HCT116 (cell line): ENCODE measurements at places on chromosomes 16 and 17.

DNA sequence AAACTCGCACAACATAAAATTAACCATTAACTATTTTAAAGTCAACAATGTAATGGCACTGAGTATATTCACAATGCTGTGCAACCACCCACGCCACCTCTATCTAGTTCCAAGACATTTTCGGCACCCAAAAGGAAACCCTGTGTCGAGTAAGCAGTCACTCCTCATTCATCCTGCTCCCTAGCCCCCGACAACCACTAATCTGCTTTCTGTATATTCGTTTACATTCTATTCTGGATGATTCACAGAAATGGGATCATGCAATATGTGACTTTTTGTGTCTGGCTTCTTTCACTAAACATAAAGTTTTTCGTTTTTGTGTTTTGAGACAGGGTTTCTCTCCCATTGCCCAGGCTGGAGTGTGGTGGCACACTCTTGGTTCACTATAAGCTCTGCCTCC is 42.2 kb upstream of the HAPSTR1 start:
- no peak for DNase-seq
- H3K36me3 ChIP-seq = no peaks in the 10 kb centered on the region
- no peak overlapping the region for H3K4me3 ChIP-seq
- H3K27me3 ChIP-seq = no peaks in the 10 kb centered on the region

DNA sequence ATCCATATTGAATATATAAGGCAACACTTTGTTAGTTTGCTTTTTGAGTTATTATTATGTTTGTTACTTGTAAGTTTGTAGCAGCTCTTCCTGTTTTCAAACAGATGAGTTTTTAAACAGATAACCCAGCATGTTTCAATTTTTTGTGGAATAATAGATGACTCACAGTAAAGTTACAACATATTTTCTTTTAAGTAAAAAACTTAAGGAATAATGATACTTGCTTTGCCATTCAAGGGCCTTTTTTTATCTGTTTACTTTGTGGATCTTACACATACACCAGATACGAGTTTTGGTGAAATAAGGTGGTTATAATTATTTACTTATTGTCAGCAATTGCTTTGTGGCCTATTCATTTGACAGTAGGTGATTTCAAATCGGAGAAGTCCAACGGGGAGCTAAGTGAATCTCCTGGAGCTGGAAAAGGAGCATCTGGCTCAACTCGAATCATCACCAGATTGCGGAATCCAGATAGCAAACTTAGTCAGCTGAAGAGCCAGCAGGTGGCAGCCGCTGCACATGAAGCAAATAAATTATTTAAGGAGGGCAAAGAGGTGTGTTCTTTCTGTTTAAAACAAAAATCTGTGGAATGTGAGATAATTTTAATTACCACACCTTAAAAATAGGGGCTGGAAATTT is 66.3 kb downstream of the BPTF start:
- DNase-seq = peak; percentile 6
- H3K36me3 ChIP-seq = peaks cover 10% of the 10 kb centered on the region; the same call in 1 of the 2 replicates
- H3K4me3 ChIP-seq = no peak overlapping the region
- no peaks in the 10 kb centered on the region for H3K27me3 ChIP-seq

- H3K4me3 ChIP-seq = no peak overlapping the region
- H3K27me3 ChIP-seq = no peaks in the 10 kb centered on the region
- no peak overlapping the region for H3K27ac ChIP-seq
- no peaks in the 10 kb centered on the region for H3K36me3 ChIP-seq
- no peak for DNase-seq
- H3K4me1 ChIP-seq = peaks cover 33% of the 10 kb centered on the region
These were observed 15.4 kb downstream of the SIAH1 start for GRCh38 chr16:48369765-48370164.

- H3K4me1 ChIP-seq = peaks cover 99% of the 10 kb centered on the region
- DNase-seq = no peak
- H3K27ac ChIP-seq = no peak overlapping the region; the same call in 1 of the 2 replicates
- no peaks in the 10 kb centered on the region for H3K27me3 ChIP-seq
- no peaks in the 10 kb centered on the region for H3K36me3 ChIP-seq
These were observed 288.7 kb downstream of the SOX9 start for GRCh38 chr17:72409405-72410002.

- H3K4me3 ChIP-seq = no peak overlapping the region
- H3K4me1 ChIP-seq = peaks cover 41% of the 10 kb centered on the region
- no peaks in the 10 kb centered on the region for H3K36me3 ChIP-seq
- H3K27ac ChIP-seq = no peak overlapping the region
- H3K27me3 ChIP-seq = no peaks in the 10 kb centered on the region
These were observed 4.7 kb downstream of the KRT37 start for GRCh38 chr17:41419716-41420115.

GRCh38 chr16:55487048-55487803 is 8.2 kb downstream of the MMP2 start:
- no peak overlapping the region for H3K27ac ChIP-seq
- DNase-seq = no peak
- no peak overlapping the region for H3K4me3 ChIP-seq
- no peaks in the 10 kb centered on the region for H3K36me3 ChIP-seq
- H3K4me1 ChIP-seq = no peaks in the 10 kb centered on the region
- H3K27me3 ChIP-seq = peaks cover 7% of the 10 kb centered on the region

- H3K4me1 ChIP-seq = no peaks in the 10 kb centered on the region
- no peak for DNase-seq
- no peaks in the 10 kb centered on the region for H3K27me3 ChIP-seq
- no peak overlapping the region for H3K4me3 ChIP-seq
- H3K27ac ChIP-seq = no peak overlapping the region
These were observed 38.4 kb downstream of the EPN2 start for GRCh38 chr17:19275457-19276127.

DNA sequence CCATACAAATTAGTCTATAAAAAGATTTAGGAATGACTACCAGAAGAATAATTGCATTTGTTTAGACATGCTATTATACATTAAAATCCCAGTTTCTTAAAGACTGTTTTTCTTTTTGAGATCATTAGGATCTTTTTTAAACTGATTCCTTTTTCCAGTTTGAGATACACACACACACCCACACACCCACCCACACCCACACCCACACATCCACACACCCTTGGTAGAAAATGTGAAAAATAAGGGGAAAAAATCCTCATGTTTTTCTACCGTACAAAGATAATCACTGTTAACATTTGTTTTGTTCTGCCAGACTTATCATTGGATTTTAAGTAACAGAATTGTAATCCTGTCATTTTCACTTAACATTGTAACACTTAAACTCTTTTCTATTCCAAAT is 27.1 kb upstream of the ABCC11 start:
- H3K4me1 ChIP-seq = no peaks in the 10 kb centered on the region
- DNase-seq = no peak
- H3K4me3 ChIP-seq = no peak overlapping the region
- H3K36me3 ChIP-seq = 0 out of 2 replicates have a peak, but pooled peaks cover 2% of the 10 kb centered on the region
- H3K27me3 ChIP-seq = no peaks in the 10 kb centered on the region

GRCh38 chr16:83552930-83553329 is 254.8 kb upstream of the HSBP1 start:
- no peak overlapping the region for H3K4me3 ChIP-seq
- peaks cover 4% of the 10 kb centered on the region; the same call in 1 of the 2 replicates for H3K27me3 ChIP-seq
- no peak for DNase-seq
- no peaks in the 10 kb centered on the region for H3K4me1 ChIP-seq
- no peak overlapping the region for H3K27ac ChIP-seq

GRCh38 chr16:72787514-72788268 is 260.2 kb downstream of the ZFHX3 start:
- no peak overlapping the region for H3K27ac ChIP-seq
- no peaks in the 10 kb centered on the region for H3K4me1 ChIP-seq
- H3K36me3 ChIP-seq = no peaks in the 10 kb centered on the region
- no peaks in the 10 kb centered on the region for H3K27me3 ChIP-seq
- DNase-seq = no peak

DNA sequence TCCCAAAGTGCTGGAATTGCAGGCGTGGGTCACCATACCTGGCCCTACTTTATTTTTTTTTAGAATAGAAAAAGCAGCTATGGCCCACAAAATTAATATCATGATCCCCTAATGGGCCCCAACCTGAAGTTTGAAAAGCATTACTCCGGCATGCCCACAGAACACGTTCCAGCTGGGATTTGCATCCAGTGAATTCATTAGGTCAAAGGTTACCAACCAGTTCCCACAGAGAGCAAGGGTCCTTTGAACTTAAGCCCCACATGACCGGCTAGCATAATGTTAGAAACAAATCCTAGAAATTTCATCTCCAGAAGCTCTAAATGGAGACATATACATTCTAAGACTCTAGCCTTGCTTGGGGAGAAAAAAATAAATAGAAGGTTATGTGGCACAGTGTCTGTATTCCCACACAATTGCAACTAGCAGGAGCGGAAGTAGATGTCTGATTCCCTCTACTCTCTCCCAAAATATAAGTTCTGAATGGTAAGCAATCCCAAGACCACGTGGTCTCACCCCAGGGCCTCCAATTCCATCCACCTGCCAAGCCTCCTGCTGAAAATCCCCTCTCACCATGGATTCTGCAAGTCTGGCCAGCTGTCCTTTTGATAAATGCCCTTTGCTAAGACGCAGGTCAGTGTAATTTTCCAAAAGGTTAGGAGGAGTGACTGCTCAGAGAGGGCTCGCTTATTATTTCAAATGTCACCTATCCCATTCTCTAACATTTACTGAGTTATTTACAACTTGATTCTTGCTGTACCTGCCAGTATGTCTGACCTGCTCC is 395.8 kb downstream of the NPIPA8 start:
- no peaks in the 10 kb centered on the region for H3K36me3 ChIP-seq
- no peaks in the 10 kb centered on the region for H3K4me1 ChIP-seq
- DNase-seq = no peak
- H3K4me3 ChIP-seq = no peak overlapping the region
- H3K27ac ChIP-seq = no peak overlapping the region
- peaks cover 21% of the 10 kb centered on the region for H3K27me3 ChIP-seq

- DNase-seq = no peak
- no peak overlapping the region for H3K27ac ChIP-seq
- H3K36me3 ChIP-seq = peaks cover 22% of the 10 kb centered on the region
- no peak overlapping the region for H3K4me3 ChIP-seq
These were observed 2.4 kb downstream of the PABPN1L start for GRCh38 chr16:88864099-88864498.

- no peak for DNase-seq
- peaks cover 63% of the 10 kb centered on the region for H3K4me1 ChIP-seq
- H3K36me3 ChIP-seq = peaks cover 63% of the 10 kb centered on the region
- H3K4me3 ChIP-seq = no peak overlapping the region
These were observed 4.3 kb upstream of the POLG2 start for GRCh38 chr17:64500862-64501765.

GRCh38 chr16:1933097-1933661 is 9.8 kb downstream of the MSRB1 start:
- no peak overlapping the region for H3K4me3 ChIP-seq
- peaks cover 2% of the 10 kb centered on the region for H3K36me3 ChIP-seq

- no peak for DNase-seq
- no peaks in the 10 kb centered on the region for H3K4me1 ChIP-seq
- no peak overlapping the region for H3K4me3 ChIP-seq
- no peaks in the 10 kb centered on the region for H3K36me3 ChIP-seq
- H3K27ac ChIP-seq = no peak overlapping the region
- H3K27me3 ChIP-seq = peaks cover 14% of the 10 kb centered on the region; the same call in 1 of the 2 replicates
These were observed 28.5 kb upstream of the TNRC6C start for GRCh38 chr17:77929871-77930436.

DNA sequence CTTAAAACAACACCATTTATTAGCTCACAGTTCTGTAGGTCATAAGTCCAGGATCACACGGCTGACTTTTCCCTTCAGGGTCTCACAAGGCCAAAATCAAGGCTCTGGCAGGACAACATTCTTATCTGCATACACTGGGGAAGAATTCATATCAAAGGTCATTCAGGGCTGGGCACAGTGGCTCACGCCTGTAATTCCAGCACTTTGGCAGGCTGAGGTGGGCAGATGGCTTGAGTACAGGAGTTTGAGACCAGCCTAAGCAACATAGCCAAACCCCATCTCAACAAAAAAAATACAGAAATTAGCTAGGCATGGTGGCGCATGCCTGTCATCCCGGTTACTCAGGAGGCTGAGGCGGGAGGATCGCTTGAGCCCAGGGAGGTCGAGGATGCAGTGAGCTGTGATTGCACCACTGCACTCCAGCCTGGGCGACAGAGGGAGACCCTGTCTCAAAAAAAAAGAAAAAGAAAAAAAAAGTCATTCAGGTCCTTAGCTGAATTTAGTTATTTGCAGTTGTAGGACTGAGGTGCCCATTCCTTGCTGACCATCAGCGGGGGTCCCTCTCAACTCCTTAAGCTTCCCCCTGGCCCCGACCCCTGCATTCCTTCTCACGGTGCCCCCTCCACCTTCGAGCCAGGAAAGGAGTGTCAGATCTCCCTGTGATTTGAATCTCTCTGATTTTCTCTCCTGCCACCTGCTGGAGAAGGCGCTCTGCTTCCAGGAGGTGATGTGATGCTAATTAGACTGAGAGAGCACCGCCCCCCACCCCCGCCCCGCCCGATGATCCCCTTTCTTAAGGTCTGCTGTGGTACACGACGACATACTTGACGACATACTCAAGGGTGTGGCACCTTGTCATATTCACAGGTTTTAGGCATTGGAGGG is 91.8 kb upstream of the CLEC18A start:
- no peak overlapping the region for H3K27ac ChIP-seq
- no peaks in the 10 kb centered on the region for H3K36me3 ChIP-seq
- DNase-seq = peak; percentile 33

GRCh38 chr17:38507436-38507835 is 79.2 kb downstream of the ARHGAP23 start:
- no peaks in the 10 kb centered on the region for H3K27me3 ChIP-seq
- DNase-seq = no peak
- peaks cover 22% of the 10 kb centered on the region for H3K4me1 ChIP-seq
- H3K4me3 ChIP-seq = no peak overlapping the region

DNA sequence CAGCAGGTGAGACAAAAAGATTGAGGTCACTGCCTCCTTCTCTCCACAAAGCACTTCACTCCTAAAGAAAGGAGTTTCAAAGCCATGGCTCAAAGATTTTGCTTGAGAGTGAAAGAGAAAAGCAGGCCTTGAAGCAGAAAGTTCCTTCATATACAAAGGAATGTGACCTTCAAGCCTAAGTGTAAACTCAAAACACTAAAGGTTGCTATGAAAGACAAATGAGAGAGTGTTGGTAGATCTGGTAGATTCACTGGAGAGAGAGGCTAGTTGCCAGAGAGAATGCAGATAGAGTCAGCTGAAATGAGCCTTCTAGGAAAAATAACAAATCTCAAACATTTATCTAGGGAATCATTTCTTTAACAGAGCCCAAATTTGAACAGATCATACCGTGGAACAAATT is 305.2 kb downstream of the CDH8 start:
- no peak for DNase-seq
- H3K27ac ChIP-seq = no peak overlapping the region
- H3K4me3 ChIP-seq = no peak overlapping the region

- H3K4me3 ChIP-seq = peak within 1 kb of the TSS; percentile 100
- peak within 1 kb of the TSS; percentile 72 for H3K27ac ChIP-seq
- no peaks in the 10 kb centered on the region for H3K27me3 ChIP-seq
- peaks cover 3% of the 10 kb centered on the region; the same call in 1 of the 2 replicates for H3K36me3 ChIP-seq
These were observed at the start of gene DHX40 for GRCh38 chr17:59565171-59565958. TSS of gene DHX40 (plus strand) at chr17:59565610. CDS start at chr17:59565672, 62 bp downstream.

DNA sequence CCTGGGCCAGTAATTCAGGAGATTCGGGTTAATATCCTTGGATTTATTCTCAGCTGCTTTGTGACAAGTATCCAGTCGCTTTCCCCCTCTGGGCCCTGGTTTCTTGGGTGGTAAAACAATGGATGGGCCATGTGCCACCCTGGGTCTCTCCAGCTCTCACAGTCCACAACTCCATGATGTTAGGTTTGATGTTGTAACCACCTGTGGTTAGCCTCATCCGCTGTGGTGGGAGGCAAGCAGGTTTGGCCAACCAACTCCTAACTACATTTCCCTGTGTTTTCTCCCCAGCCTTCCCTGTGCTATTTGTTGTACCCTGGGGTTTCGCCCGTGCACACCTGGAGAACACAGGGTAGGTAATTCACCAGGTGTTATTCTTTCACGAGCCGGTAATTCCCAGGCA is 35.1 kb downstream of the GLP2R start:
- no peak overlapping the region for H3K27ac ChIP-seq
- no peaks in the 10 kb centered on the region for H3K4me1 ChIP-seq
- H3K4me3 ChIP-seq = no peak overlapping the region

- H3K36me3 ChIP-seq = no peaks in the 10 kb centered on the region
- DNase-seq = no peak
- no peak overlapping the region for H3K27ac ChIP-seq
- H3K4me1 ChIP-seq = no peaks in the 10 kb centered on the region
These were observed 56.1 kb downstream of the IGF2BP1 start for GRCh38 chr17:49053171-49053829.
